Endothelial cell of umbilical vein (primary cell): ENCODE measurements at places on chromosomes 13 and 19. TPM values are rescaled to one million over a fixed set of nuclear protein-coding genes. Genes with fewer than 3 reads are reported as not detected.

Gene ZNF486
- polyA plus RNA-seq, result 2.2 and 3.3 TPM in 2 replicates

Gene DIAPH3
- polyA plus RNA-seq, result 9.4 and 9.9 TPM in 2 replicates

DNA sequence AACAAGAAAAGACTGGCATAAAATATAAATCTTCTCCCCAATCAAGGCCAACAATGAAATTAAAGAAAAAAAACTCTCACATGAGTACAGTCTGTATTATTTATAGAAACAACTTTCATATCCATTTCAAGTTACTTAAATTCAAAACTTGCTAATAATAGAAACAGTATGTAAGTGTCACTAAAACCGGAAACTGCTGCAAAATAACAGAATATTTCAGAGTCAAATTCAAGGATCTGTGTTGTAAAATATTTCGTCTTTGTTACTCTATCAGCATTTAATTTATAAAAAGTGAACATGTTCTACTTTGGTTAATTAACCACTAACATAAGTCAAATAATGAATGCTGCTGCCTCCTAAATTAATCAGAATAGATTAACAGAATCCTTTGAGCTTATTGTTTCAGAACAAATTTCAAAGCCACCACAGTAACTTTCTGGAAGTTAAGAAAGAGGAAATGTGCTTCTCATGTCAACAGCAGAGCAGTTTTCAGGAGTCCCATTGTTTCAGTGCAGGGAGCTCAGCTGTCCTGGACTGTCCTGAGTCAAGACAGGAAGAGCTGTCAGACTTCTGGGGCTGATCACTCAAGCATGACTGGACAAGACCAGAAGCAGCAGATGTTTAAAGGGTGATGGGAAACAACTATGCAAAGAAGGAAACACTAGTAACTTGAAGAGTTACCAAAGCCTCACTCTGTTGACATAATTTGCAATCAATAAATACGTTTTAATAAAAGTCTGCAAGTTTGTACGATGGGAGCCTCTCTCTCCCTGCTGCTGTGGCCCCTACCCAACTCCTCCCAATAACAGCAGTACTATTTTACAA, 76.9 kb downstream of the FOXO1 start:
- DNase-seq, result peak; percentile 94

GRCh38 chr19:34943861-34944573, 17.3 kb downstream of the ZNF30 start:
- no peak for DNase-seq

- no peak for DNase-seq
Measured at GRCh38 chr19:9580728-9581127, 3.6 kb downstream of the ZNF121 start.

DNA sequence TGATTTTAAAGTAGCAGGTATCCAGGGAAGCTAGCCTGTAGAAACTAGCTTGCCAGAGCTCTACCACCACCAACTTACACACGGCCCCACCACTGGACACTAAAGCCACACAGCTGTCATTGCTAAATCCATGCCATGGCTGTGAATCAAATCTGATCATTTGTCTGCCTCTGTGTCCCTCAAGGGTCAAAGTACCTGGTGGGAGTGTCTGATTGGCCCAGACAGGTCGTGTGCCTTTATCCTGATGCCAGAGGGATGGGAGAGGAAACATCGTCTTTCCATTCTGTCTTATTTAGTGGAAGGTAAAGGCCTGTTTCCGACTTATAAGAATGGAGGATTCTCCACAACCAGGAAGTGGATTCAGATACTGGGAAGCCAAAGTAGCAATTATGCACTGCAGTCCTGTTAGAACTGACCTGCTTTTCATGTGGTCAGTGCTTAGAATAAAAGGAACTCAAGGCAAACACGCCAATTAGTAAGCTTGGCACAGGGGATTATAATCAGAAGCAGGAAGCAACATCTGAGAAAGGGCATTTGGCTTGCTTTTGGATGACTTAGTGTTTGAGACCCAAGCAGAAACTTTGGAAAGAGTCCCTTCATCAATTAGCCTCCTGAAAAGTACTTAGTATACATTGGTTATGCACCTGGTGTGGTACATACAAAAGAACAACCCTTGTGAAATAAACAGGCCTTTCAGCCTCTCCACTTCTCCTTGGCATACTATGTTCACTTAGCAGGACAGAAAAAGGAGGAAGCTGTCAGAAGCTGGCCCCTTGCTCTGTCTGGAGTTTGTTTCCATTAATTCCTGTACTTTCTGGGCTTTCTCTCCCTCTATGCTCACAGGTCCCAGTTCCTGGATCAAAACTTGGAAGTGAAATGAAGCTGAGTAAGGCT, 192.4 kb downstream of the NUFIP1 start:
- peak; percentile 22 for DNase-seq

DNA sequence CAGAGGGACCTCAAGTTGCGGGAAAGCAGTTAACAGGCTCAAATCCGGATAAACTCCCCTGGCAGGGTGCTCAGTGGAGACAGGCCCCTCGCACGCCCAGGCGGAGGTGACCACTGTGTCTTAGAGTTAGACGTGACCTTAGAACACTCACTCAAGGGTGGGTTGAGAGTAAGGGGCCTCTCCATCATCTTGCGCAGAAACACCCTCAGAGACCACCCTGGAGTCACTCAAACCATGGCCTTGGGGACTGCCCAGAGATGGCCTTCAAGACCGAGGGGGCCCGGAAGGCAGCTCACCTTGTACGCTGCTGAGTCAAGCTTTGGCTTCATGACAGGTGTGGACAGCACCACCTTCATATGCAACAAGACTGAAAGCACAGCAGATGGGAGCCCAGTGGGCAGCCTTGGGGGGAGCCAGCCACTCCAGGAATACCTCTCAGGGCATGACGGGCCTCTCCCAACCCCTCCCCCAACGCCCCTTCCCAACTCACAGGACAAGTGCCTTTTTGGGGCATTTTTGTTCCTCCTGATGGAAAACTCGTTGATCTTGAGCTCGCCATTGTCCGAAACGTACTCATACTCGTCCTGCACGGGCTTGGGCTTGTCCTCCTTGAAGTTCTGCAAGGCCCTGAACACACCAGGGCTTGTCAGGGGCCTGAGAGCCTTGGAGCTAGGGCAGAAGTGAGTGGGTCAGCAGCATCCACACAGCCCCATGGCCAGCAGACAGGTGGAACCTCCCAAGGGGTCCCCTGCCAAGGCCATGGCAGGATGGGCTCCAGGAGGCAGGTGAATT, 229.2 kb downstream of the TUBA3C start:
- DNase-seq, result no peak
